Nucleus accumbens (tissue), 56 donors: ENCODE measurements at places on chromosomes 12 and 14.

GRCh38 chr12:32944195-32944594, 47.6 kb upstream of the PKP2 start:
- no peak for DNase-seq

DNA sequence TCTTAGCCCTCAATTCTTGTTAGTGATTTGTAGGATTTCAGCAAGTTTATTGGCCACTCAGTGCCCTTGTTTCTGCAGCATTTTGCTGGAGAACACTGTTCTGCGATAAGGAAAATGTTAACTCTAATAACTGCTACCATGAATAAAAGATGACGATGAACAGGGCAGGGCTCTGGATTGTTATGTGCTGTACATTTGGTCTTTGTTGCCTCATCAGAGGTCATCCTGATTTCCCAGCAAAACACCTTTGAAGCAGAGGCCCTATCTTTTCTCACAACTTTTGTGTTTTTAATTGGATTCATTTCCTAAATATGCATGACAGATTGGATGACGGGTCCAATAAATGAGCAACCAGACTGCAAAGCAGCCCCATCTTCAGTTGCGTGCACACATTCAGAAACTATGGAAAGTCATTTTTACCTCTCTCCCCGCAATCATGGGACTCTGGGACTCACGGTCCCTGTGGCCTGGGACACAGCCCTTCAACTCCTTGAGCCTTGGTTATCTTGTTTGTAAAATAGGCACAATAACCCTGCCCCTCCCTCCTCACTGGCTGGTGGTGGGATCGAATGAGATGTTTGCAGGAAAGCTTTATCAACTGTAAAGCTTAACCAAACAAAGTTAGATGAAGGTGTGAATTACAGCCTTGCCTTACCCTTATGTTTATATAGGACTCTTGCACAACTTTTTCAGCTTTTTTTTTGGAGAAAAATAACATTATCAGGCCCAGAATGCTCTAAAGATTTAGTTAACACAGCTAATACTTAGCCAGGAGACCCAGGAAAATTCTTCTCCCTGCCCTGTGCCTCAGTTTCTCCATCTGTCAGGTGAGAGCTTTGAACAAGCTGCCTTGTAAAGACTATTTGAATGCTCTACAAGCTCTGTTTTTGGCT, 45.4 kb downstream of the RPH3A start:
- no peak for DNase-seq

DNA sequence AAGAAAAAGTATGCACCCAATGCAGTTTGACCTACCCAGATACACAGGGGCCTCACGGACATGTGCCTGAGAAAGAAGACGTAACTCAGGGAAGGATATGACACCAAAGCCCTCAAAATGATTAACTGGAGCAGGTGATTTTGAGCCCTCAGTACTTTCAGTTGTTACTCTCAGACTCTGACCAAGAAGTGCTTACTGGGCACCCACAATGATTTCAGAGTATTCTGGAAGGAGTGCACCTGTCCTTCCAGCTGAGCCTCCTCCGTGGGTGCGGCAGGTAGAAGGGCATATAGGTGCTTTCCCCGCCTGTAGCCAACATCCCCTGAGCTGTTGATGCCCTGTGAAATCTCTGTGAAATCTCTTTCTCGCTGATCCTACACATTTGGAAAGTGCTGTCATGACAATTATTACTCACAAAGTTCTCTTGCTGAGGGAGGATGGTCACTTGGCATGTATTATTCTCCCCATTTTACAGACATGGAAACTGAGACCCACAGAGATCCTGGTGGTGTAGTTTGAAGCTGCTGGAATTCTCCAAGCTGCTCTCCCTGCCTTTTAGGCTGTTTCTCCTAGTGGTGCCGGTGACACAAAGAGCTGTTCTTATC, 154.3 kb upstream of the CCND2 start:
- DNase-seq = no peak

DNA sequence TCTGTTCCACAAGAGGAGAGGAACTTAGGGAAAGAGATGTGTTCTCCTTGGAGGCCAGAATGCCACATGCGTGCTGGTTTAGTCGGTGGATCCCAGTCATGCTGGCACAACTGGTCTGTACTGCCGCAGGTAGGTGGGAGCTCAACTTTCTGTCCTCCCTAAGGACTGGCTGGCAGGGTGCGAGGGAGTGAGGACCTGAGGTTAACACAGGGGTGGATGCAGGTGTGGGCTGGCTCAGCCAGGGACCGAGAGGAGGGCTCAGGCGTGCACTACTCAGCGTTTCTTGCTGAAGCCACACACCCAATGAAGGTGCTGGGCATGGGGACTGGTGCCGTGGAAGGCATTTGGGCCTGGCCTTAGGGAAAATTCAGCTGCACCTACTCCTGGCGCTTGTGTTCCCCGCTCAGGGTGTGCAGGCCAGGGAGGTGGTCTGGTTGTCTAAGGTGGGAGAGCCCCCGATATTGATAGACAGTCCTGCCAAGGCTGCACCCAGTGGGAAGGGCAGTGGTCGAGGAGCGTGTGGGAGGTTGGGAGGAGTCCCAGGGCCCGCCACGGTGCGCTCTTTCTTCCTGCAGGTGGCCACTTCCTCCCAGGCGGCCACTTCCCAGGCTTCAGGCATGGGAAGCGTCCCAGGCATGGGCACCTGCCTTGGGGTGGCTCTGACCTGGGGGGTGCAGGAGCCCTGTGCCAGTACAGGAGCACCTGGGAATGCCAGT, 138.4 kb downstream of the ADGRD1 start:
- no peak for DNase-seq

DNA sequence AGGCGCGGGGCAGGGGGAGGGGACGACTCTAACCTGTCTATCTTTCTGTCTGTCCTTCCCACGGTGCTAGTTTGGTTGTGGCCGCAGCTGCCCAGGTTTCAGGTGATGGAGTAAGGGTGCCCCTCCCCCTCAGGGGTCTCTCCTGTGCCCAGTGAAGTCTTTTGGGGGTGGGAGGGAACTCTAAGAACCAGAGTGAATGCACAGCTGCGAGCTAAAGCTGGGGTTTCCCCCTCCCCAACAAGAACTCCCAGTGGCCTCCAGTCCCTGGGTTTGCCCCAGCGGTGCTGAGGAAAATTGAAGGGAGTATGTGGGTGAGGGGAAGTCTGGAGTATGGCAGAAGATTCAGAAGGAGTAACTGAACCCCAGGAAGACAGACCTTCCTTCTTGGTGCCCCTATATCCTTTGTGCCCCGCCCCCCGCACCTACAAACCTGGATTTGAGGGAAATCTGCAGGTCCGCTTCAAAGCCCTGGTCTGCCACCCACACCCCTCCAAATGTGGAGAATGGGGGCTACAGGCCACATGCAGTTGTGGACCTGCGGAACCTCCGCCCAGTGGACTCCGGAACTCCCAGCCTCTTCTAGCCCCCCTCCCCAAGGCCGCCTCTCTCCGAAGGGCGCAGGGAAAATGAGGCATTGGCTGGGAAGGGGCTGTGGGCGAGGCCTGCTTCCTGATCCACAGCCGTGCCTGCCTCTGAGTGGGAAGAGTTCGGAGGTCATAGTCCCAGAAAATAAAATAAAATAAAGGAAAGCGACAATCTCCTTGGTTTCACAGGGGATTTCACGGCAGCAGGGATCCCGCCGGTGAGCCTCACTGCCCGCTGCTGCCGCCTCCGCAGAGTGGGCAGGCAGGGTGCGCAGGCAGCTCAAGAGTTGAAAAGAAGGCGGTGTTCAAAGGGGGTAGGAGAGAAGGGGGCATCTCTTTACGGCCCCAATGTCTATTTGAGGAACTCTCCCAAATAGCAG, 3.4 kb upstream of the HOXC9 start:
- DNase-seq = no peak

GRCh38 chr12:33587784-33588712, 148.4 kb upstream of the SYT10 start:
- DNase-seq = no peak
